ENCODE measurements at places on chromosomes 2 and 18. TPM values are rescaled to one million over a fixed set of nuclear protein-coding genes. Genes with fewer than 3 reads are reported as not detected.

The EVX2 gene
- total RNA-seq = 0.02 TPM

The MFSD6 gene
- 23.1 TPM for total RNA-seq

The GPAT2 gene
- not detected for total RNA-seq

The ABCB11 gene
- total RNA-seq = not detected

The TDRD15 gene
- not detected for total RNA-seq

The THUMPD2 gene
- total RNA-seq = 14.6 TPM

The CGREF1 gene
- total RNA-seq = 7.3 TPM

The AP1S3 gene
- 29.0 TPM for total RNA-seq

The NDC80 gene
- 14.2 TPM for total RNA-seq

The DCTN1 gene
- 104 TPM for total RNA-seq

The GNLY gene
- total RNA-seq = not detected

The SNTG2 gene
- total RNA-seq = not detected

The DNAJC5G gene
- total RNA-seq = not detected

The SGO2 gene
- total RNA-seq = 13.4 TPM

The EPAS1 gene
- 108 TPM for total RNA-seq
